Activated CD4-positive, alpha-beta T cell treated with anti-CD3 and anti-CD28 coated beads, Interleukin-2, amount 50 U/mL, for 4 hours (primary cell): ENCODE measurements at places on chromosomes 1 and 21.

GRCh38 chr1:117656202-117656641 lies 50.4 kb downstream of the TENT5C start:
- DNase-seq = peak; percentile 61

GRCh38 chr1:162165528-162165927 lies 96.0 kb downstream of the NOS1AP start:
- DNase-seq = no peak

DNA sequence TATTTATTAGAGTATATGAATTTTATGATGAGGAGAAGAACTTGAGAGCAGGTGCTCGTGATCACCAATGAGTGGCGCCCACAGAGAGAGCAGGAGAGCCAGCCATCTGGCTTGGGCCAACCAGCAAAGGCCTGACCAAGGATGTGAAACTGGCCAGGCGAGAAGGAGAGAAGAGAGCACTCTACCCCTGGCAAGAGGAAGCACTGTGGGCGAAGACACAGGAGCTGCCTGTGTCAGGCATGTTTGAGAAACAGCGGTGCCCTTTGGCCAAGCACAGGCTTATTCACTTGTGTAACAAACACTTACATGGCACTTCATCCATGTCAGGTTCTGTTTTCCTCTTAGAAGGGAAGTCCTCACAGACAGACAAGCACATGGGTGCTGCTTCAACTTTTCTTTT lies 4.2 kb upstream of the SIPA1L2 start:
- no peak for DNase-seq

DNA sequence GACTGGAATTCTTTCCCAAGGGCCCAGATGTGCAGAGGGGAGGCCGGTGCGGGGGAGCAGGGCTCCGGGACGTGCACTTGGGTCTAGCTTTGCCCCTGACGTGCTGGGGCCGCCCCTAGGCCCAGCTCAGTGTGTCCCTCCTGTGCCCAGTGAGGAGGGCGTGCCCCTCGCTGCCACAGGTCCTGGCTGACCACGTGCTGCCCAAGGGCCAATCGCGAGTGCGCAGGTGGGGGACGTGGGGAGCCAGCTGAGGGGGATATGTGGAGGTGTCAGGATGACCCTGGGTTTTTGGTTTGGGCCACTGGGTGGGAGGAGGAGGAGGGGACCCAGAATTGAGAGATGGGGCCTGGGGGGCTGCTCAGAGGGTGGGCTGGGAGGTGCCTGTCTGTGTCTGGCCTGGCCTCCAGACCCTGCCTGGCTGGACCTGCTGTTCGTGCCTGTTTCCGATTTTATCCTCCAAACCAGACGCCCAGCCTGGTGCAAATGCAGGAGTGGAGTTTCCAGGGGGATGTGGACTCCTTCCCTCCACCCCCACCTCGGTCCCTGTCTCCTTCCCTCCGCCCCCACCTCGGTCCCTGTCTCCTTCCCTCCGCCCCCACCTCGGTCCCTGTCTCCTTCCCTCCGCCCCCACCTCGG lies 6.1 kb upstream of the RNF223 start:
- DNase-seq = no peak

DNA sequence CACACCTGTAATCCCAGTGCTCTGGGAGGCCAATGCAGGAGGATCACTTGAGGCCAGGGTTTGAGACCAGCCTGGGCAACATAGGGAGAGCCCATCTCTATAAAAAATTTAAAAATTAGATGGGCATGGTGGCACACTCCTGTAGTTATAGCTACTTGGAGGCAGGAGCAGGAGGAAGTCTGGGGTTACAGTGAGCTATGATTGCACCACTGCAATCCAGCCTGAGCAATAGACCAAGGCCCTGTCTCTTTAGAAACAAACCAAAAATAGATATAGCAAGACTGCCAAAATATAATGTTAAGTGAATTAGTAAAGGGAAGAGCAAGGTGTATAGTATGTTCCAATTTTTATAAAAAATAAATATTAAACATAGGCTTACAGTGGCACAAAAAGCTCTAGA lies 28.8 kb downstream of the PLEKHO1 start:
- no peak for DNase-seq

GRCh38 chr1:99675994-99676393 lies 30.1 kb downstream of the PALMD start:
- DNase-seq = no peak

DNA sequence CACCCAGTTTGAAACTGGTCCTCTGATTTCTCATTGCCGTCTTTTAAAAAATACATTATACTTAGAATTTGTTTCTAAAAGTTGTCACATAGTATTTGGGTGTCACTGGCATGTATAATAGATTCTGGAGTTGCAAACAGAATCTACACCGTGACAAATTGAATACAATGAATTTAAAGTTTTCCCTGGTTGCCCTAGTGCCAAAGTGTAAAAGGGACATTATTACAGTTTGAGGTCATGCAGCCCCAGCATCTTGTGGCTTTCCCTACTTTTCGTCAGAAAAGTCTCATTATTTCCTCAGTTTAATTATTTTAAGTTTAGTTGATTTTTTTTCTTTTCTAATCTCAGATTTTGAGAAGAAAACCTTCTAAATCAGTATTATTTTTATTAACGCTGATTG lies 155.9 kb downstream of the DISP1 start:
- no peak for DNase-seq

DNA sequence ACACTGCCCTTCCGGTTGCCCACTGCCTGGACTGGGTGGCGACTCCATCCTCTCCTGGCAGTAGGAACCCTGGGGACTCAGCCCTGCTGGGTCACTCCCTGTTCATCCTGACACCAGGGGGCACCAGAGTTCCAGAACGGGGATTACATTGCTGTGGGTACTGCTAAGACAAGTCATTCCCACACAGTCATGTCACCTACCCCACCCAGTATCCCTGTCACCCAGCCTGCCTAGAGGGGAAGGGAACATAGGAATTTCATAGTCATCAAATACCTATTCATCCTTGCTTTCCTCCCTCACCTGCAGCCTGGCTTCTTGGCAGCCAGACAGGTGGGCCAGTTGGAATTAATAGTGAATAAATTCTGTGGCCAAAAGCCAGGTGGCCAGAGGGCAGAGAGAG lies 9.8 kb upstream of the SFN start:
- peak; percentile 80 for DNase-seq

DNA sequence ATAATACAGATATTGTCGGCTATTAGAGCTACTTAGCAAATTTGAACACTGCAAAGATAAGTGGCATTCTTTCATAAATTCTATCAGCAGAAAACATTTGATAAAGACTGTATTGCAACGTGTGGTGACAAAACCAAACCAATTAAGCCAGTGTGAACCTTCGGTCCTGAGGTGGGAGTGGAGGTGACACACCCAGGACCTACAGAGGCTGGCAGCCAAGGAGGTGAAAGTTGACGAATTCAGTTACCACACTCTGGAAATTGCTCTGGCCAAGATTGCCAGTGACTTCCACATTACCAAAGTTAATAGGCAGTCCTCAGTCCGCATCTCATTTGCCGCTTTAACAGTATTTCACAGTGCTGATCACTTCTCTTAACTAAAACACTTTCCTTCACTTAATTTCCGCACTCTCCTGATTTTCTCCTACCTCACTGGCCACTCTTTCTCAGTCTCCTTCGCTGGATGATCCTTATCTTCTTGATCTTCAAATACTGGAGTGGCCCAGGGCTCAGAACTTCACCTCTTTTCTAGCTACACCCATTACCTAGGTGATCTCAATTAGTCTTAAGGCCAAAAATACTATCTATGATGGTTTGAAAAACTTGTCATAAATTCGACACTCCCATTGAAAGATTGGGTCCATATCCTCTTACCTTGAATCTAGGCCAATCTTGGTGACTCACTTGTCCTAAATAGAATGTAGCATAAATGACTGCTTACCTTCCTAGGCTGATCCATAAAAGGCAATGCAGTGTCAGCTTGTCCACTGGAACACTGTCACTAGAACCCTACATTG lies 5.1 kb upstream of the CDC42BPA start:
- no peak for DNase-seq
